Epithelial cell of proximal tubule (primary cell): ENCODE measurements at places on chromosomes 12 and 14.

GRCh38 chr14:35366521-35366976, 38.0 kb downstream of the NFKBIA start:
- no peak for DNase-seq

DNA sequence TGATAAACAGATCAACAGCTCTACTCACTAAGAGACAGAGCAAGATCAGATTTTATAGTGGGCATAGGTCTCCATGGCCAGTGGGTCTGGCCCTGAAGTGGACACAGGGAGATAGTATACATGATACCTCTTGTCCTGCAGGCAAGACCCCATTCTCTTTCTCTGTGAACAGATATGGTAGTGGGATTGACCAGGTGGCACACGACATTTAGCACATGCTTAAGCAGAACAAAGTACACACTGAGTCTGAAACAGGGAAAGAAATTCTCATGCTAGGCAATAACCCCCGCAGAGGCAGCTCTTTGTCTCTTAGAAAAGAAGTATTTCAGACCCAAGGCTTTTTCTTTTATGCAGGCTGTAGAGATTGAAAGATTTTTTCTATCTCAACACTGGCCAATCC, 1331.2 kb downstream of the FSCB start:
- DNase-seq = no peak

DNA sequence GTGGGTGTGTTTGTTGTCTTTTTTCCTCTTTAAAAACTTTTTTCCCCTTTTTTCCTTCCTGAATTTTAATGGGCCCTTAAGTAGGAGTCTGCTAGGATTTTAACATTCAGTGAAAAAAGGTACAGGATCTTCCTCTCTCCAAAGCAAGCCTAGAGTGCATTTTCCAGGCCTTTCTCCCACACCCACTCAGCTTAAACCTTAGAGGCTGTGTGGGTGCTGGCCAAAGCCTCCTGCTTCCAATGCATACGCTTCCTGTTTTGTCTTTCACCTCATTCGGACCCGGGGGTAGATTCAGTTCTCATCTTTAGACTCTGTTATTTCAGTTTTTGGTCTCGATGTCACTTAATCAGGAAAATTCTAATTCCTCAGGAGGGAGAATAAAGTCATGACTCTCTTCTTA, 51.2 kb downstream of the TMEM30B start:
- DNase-seq = no peak

DNA sequence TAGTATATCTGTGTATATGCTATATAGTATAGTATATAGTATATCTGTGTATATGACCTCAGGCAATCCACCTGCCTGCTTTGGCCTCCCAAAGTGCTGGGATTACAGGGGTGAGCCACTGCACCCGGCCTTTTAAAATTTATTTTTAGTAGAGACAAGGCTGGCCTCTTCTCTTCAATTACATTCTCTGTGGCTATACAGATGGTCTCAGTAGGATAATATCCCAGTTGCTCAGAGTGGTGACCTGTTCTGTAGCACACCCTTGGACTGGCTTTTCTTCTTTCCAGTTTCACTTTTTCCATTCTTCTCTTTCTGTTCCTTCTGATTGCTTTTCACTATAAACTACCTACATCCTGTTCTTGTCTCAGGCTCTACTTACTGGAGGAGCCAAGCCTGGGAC, 3.1 kb upstream of the NFATC4 start:
- no peak for DNase-seq

DNA sequence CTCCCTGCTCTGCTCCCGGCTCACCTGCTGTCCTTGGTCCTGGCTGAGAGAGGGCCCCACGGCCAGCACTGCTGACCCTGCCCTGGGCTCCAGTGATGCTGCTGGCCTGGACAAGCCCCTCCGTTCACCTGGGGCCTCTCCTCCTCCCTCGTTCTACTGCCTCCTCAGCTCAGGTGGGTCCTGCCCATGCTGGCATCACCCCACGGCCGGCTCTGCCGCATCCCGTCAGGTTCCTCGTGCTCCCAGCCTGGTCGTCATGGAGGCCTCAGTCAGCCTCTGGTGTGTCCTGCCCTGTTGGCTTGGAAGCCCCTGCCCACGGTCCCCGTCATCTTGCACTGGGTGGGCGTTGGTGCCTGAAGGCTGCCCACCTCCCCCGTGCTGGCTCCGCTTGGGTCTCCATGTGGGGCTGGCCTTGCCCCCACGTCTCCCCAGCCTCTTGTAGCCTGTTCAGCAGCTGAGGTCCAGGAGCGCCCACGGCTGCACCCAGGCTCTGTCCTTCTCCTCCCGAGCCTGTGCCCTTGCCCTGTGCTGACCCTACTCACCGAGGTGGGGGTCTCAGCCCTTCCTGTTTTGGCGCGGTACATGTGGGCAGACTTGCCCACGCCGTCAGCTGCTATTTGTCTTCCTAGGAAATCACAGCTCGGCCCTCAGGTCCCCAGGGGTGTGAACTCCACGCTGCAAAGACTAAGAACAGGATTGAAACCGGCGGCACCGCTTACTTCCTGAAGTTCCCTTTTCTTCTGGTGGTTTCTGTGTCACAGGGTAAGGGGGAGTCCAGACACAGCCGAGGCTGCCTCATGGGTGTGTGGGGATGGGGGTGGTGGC, 121.6 kb downstream of the TMEM121 start:
- DNase-seq = no peak
